Activated CD4-positive, alpha-beta T cell treated with anti-CD3 and anti-CD28 coated beads for 1 hour (primary cell): ENCODE measurements at places on chromosomes 12 and 14.

GRCh38 chr12:24360461-24360860 lies 411.0 kb upstream of the SOX5 start:
- DNase-seq = no peak

DNA sequence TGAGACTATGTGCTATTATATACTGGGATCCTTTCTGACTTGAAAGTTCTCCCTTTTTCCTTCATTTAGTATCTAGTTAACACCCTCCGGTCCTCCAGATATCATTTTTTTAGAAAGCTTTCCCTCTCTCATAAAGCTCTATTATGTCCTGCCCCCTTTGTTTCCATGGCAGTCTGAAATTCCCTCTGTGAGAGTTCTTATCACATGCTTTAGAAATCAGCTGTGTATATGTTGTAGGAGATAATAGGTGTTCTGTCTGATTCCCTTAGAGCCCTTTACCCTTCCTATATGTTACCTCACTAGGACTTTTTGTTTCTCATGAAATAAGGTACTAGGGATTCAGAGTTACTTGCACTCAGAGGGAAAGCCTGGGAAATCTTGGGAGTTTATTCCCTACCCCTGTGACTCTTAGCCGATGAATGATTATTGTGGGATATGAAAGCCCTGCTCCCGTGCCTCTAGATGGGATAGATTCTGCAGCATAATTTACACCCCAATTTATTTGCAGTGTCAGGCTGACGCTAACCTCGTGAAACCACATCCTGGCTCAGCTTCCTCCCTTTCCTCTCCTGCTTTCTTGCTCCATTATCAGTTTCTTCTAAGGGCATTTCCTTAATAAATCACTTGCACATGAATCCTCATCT lies 448.4 kb downstream of the MDGA2 start:
- DNase-seq = no peak

DNA sequence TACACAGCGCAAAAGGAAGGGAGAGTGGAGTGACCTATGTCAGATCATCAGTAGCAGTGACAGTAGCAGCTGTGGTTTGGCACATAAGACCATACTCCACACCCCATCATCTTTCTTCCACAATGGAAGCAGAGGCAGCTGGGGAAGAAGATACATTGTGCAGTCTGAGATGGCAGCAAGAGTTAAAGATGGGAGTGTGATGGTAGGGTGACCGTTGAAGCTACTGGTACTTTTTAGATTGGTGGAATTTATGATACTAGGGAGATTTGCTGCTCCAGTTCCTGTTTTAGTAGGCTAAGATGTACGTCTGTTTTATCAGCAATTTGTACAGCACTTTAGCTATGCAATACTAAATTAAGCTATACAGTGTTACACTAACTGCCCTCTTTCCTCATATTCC lies 291.0 kb downstream of the FUT8 start:
- DNase-seq = no peak

GRCh38 chr14:102277874-102278630 lies 26.9 kb downstream of the MOK start:
- DNase-seq = no peak

GRCh38 chr14:59428581-59429012 lies 36.6 kb downstream of the GPR135 start:
- DNase-seq = no peak

DNA sequence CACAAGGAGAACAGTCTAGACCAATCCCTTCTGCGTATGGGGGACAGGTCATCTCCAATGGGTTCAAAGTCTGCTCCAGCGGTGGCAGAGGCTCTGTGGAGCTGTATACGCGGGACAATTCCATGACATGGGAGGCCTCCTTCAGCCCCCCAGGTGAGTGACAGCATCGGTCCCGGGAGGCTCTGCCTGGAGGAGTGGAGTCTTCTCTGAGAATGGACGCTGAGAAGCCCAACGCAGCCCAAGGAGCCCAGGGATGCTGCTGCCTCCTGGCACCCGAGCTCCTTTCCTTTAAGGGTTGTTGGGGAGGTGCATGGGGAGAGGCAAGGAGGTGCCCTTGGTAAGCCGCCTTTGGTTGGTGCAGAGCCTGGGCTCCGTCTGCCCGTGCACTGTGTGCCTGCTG lies 28.2 kb downstream of the ADGRD1 start:
- DNase-seq = no peak

DNA sequence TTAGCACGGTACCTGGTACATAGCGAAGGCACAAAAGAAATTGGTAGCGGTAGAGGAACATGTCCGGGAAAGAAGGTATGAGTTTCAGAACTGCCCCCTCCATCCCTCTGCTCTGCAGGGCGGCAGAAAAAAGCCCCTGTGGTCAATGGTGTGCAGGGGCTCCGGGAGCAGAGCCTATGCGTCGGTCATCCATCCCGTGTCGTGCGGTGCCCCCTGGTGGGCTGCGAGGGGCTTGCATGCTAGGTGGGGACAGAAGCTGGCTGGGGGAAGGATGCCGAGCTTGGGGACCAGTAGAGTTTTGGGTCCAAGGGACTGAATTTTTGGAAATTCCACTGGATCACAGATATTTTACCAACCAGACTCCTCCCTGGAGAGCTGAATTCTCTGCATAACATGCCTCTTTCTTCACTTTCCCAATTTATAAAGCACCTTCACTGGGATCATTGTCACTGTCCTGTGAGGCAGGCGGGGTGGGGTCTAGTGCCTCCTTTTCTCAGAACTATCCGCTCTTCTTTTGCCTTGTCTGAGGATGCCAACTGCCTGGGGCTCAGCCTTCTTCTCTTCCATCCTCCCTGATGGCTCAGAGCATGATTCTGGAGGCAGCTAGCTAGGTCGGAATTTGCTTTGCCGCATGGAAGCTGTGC lies 148.7 kb downstream of the SMOC1 start:
- peak; percentile 28 for DNase-seq

GRCh38 chr12:106112145-106112821 lies 26.5 kb downstream of the NUAK1 start:
- no peak for DNase-seq

DNA sequence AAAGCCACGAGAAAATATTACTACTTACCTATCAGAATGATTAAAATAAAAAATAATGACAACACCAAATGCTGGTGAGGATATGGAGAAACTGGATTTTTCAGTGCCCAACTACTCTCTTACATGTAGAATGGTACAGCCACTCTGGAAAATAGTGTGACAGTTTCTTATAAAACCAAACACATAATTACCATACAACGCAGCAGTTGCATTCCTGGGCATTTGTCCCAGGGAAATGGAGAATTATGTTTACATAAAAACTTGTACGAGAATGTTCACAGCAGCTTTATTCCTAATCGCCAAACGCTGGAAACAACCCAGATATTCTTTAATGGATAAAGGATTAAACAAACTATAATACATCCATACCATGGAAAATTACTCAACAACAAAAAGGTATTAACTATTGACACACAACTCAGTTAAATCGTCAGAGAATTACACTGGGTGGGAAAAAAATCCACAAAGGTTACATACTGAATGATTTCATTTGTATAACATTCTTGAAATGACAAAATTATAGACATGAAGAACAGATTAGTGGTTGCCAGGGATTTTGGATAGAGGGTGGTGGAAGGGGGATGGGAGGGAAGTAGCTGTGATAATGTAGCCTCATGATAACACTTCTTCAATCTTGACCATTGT lies 35.4 kb downstream of the TAOK3 start:
- DNase-seq = no peak
